ENCODE measurements at places on chromosomes 12 and 14.

- DNase-seq, result no peak
Observed at GRCh38 chr14:65026526-65026925, 39.8 kb downstream of the FNTB start.

- DNase-seq, result no peak
Observed at GRCh38 chr12:127113945-127114344, 1153.0 kb upstream of the TMEM132C start.

DNA sequence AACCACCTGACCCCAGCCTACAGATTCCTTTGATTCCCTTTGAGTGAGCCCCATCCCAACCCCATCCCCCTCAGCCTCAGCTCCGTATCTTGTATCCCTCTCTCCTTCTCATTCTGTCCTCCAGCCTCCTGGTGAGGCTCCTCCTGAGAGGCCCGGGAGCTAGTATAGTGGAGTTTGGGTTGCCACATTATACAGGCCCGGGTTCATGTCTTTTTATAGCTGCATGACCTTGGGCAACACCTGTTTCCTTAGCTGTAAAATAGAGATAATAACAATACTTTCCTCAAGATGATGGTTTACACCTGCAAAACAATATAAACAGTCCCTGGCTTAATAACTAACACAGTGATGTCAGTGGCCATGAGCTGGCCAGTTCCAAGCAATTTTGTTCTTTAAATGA, 89.8 kb downstream of the STAB2 start:
- DNase-seq, result no peak

DNA sequence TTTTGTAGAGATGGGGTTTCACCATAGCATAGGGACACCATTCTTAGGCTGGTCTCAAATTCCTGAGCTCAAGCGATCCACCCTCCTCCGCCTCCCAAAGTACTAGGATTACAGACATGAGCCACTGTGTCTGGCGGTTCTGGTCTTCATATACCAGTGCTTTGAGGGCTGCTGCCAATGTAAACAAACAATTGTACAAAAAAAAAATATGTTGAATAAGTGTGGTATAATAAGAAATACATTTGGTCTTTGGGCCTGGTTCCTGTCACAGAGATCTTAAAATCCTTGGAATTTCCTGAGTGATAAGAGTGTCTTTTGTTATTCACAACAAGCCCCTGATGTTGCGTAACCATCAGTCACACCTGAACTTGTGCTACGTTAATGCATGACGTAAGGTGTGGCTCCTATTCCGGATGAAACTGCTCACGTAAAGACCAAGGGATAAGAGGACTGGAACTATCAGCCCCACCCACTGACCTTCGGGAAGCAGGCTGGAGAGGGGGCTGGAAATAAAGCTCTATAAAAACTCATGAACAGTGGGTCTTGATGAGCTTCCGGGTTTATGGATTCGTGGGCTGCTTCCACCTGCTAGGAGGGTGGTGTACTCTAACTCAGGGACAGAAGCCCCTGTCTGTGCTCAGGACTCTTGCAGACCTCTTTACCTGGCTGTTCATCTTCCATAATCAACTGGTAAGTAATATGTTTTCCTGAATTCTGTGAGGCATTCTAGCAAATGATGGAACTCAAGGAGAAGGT, 16.5 kb upstream of the RIMKLB start:
- no peak for DNase-seq

GRCh38 chr14:85578930-85579329, 49.0 kb downstream of the FLRT2 start:
- DNase-seq, result no peak

GRCh38 chr14:103137689-103138300, 14.5 kb downstream of the TNFAIP2 start:
- DNase-seq, result no peak

GRCh38 chr14:32075672-32076277, 1.3 kb upstream of the ARHGAP5 start:
- peak; percentile 20 for DNase-seq

- no peak for DNase-seq
Observed at GRCh38 chr12:94178882-94179281, 30.5 kb downstream of the PLXNC1 start.

DNA sequence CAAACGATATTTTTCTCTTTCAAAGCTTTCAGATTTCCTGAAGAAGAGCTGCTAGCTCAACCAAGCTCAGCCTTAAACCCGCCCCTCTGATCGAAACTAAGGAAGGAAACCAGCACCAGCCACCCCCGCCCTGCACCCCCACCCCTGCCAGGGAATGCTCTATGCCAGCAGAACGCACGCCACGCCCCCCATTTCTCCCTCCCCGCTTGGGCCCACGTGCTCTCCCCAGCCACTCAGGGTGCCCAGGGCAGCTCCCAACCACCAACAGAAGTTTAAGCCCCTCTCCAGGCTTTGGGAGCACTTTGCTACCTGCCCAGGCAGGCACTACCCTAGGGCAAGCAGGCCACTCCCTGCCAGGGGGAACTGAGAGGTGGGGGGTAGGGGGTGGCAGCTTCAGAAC, 18.8 kb upstream of the KRT78 start:
- no peak for DNase-seq

DNA sequence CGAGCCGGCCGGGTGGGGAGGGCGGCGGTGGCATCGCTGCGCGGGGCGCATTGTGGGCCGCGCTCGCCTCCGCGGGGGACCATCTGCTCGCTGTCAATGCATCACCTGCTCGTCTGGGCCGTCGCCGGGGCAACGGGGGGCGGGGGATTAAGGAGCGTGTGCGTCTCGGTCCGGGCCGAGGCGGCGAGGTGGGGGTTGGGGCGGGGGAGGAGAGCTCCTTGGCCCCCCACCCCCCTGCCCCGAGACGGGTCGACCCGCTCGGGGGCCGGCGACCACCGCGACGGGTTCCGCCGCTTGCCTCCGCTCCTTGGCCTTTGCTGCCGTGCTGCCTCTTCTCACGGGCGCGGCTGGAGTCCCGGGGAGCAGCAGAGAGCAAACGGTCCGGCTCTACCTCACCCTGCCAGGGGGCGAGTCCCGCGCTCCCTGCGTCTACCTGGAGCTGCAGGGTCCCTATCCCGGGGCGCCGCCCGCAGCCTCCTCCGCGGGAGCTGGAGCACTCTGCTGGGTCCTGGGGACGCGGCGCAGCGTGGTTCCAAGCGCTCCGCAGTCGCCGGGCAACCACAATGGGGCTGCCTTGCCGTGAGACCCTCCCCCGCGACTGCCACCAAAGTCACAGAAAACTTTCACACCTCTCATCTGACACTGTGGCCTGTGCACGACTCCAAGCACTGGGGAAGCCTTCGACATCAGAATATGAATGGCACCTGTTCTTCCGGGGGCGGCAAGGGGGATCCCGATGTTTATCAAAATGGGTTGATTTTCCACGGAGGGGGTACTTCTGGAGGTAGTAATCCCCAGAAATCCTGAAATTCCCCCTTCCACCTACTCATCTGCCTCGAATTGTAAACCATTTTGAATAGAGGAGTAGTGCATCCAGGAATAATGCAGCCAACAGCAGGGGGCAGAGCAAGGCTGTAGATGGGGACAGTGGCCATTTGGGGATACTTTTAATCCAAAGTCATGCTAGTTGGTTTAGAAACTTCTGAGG, at the start of gene C12orf42:
TSS of gene C12orf42 (minus strand) at position 500 of the 988 bp plus-strand sequence. CDS start 17,542 bp downstream, outside the sequence.
- DNase-seq, result peak; percentile 20
